Heart left ventricle (tissue), 16 donors: ENCODE measurements at places on chromosomes 12 and 14. TPM values are rescaled to one million over a fixed set of nuclear protein-coding genes. Genes with fewer than 3 reads are reported as not detected.
A peak's percentile ranks its signal among the peaks of the same experiment; 100 is the strongest.

- H3K36me3 ChIP-seq = no peaks in the 10 kb centered on the region
- peak overlapping the region; percentile 59 for H3K27ac ChIP-seq
- no peaks in the 10 kb centered on the region for H3K4me1 ChIP-seq
- H3K27me3 ChIP-seq = no peaks in the 10 kb centered on the region
- H3K4me3 ChIP-seq = no peak overlapping the region
These were observed 876 bp downstream of the LUM start for GRCh38 chr12:91110311-91110924.

GRCh38 chr14:65079768-65080167 lies 22.5 kb downstream of the MAX start:
- peaks cover 63% of the 10 kb centered on the region for H3K4me1 ChIP-seq
- no peaks in the 10 kb centered on the region for H3K27me3 ChIP-seq
- peak overlapping the region; percentile 39 for H3K27ac ChIP-seq
- no peak overlapping the region for H3K4me3 ChIP-seq
- H3K36me3 ChIP-seq = peaks cover 15% of the 10 kb centered on the region

DNA sequence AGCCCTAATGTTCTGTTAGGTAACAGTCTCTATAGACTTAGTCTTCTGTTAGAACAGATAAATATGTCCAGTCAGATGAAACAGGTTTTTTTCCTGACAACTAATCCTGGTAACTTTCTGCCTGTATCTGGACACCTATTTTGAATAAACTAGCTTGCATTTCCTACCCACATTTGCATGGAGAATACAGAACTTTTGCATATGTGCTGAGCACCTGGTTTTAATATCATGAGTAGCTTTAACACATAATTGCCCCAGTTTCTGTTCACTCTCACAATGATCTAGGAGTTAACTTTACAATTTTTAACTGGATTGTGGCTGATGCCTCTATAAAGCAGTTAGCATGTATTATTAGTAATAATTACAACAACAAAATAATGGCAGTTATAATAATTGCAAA lies 111.7 kb downstream of the KTN1 start:
- H3K36me3 ChIP-seq = no peaks in the 10 kb centered on the region
- H3K27me3 ChIP-seq = no peaks in the 10 kb centered on the region
- no peak overlapping the region for H3K4me3 ChIP-seq
- no peaks in the 10 kb centered on the region for H3K4me1 ChIP-seq

DNA sequence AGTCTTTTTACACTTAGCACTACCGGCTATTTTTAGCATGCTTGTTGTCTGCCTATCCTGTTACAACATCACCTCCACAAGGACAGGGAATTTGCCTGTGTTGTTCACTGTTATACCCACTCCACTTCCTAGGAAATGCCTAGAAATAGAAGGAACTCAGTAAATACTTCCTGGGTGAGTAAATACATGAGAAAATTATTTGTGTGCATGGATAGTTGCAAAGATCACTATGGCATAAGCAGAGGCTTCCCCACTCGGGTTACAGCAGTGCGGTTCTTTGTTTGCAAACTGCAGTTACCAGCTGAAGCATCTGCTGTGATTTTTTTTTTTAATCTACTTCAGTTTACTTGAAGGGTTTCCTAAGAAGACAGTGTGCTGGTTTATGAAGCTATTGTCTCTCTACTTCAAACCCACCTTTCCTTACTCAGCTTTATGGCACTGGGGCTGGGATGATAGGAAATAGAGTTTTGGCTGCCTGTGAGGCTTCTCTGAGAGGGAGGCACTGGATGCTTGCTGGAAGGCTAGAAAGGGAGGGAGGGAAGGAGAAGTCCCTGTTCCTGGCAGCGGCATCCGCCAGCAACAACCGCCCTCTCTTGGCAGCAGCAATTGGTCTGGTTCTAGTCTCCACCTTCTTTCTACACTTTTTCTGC lies 29.0 kb downstream of the PDE6H start:
- H3K4me1 ChIP-seq = peaks cover 13% of the 10 kb centered on the region
- no peaks in the 10 kb centered on the region for H3K36me3 ChIP-seq
- no peak overlapping the region for H3K27ac ChIP-seq

DNA sequence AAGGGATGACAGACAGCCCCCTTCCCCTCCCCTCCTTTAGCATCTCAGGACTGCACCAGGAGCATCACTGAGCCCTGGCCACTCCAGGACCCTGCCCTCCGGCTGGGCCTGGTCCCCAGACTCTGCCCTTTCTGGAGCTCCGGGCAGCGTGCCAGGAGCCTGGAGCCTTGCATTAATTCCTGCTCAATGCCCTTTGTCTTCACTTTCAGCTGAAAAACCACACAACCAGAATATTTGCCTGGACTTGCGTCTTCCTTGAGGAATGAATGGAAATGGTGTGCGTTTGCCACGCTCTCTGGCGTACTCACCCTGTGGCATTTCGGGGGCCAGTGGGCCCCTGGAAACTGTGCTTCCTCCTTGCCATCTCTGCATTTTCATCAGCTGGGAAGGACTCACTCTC lies 8.5 kb upstream of the RFLNA start:
- H3K36me3 ChIP-seq = no peaks in the 10 kb centered on the region
- peaks cover 10% of the 10 kb centered on the region for H3K4me1 ChIP-seq
- no peak for DNase-seq
- H3K27ac ChIP-seq = no peak overlapping the region
- no peak overlapping the region for H3K4me3 ChIP-seq

GRCh38 chr12:24480766-24481449 lies 468.0 kb downstream of the BCAT1 start:
- no peaks in the 10 kb centered on the region for H3K4me1 ChIP-seq
- H3K27me3 ChIP-seq = no peaks in the 10 kb centered on the region
- H3K36me3 ChIP-seq = no peaks in the 10 kb centered on the region
- H3K4me3 ChIP-seq = no peak overlapping the region
- H3K27ac ChIP-seq = no peak overlapping the region
- no peak for DNase-seq

GRCh38 chr14:68779761-68780323 lies 13.0 kb downstream of the ZFP36L1 start:
- no peaks in the 10 kb centered on the region for H3K36me3 ChIP-seq
- no peak overlapping the region for H3K4me3 ChIP-seq
- H3K27ac ChIP-seq = peak overlapping the region; percentile 38

DNA sequence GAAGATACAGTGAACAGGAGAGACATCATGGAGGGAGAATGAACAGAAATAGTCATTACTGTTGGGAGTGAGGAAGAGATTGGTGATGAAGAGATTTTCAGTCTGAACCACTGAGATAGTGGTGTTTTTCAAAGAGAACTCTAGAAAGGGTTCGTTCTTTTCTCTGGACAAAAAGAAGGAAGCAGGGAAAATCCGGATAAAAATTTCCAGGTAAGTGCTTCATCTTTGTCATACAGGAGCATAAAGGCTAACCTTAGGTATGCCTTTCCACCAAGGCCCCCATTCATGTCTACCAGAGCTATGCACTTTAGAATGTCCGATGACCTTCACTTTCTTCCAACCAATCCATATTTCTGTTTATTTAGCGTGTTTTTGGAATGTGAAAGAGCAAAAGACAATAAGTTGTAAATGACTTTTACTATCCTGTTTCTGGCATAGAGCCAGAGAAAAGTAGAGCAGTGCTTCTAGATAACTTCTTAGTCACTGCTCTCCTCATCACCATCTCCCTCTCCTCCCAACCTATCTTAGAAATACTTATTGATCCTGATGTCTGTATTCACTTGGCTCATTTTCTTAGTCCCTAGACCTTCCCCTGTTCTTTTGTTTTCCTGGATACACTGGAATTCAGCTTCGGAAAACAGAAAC lies 116.5 kb downstream of the TTC6 start:
- no peaks in the 10 kb centered on the region for H3K36me3 ChIP-seq
- no peak overlapping the region for H3K4me3 ChIP-seq
- DNase-seq = no peak
- H3K4me1 ChIP-seq = no peaks in the 10 kb centered on the region
- H3K27ac ChIP-seq = no peak overlapping the region

- H3K4me3 ChIP-seq = no peak overlapping the region
- peaks cover 13% of the 10 kb centered on the region for H3K4me1 ChIP-seq
These were observed 2.7 kb upstream of the TC2N start for GRCh38 chr14:91870001-91870400.

GRCh38 chr12:114406984-114407841 lies 1.3 kb upstream of the TBX5 start:
- peak overlapping the region; percentile 93 for H3K27ac ChIP-seq
- DNase-seq = no peak
- H3K4me3 ChIP-seq = peak overlapping the region; percentile 64
- no peaks in the 10 kb centered on the region for H3K36me3 ChIP-seq
- peaks cover 61% of the 10 kb centered on the region for H3K27me3 ChIP-seq

GRCh38 chr12:67633708-67634107 lies 14.8 kb upstream of the DYRK2 start:
- DNase-seq = peak; percentile 58
- H3K27ac ChIP-seq = no peak overlapping the region
- H3K4me1 ChIP-seq = peaks cover 7% of the 10 kb centered on the region
- H3K36me3 ChIP-seq = no peaks in the 10 kb centered on the region

DNA sequence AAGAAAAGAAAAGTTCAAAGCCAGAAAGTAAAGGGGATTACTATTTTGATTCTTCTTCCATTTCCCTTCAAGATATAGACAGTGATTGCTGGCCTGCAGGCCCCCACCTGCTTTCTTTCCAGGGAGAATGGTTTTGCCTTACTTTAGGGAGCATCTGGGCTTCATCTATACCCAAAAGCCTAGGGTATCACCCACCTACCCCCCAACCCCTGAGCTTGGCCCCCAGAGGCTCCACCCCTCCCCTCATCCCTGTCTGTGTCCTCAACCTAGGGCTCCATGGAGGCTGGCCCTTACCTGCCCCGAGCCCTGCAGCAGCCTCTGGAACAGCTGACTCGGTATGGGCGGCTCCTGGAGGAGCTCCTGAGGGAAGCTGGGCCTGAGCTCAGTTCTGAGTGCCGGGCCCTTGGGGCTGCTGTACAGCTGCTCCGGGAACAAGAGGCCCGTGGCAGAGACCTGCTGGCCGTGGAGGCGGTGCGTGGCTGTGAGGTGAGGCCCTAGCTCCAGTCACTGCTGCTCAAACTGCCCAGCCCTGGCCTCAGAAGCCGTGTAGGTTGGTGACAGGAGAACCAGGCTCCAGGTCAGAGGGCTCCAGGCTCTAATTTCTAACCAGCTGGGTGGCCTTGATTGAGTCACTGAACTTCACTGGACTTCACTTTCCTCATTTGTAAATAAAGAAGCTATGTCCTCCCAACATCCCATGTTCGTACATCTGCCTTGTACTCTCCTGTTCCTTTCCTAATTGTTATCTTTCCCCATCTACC lies 13.6 kb downstream of the ARHGEF40 start:
- H3K27me3 ChIP-seq = no peaks in the 10 kb centered on the region
- H3K4me1 ChIP-seq = peaks cover 7% of the 10 kb centered on the region
- no peak overlapping the region for H3K4me3 ChIP-seq
- H3K36me3 ChIP-seq = no peaks in the 10 kb centered on the region
- no peak overlapping the region for H3K27ac ChIP-seq

DNA sequence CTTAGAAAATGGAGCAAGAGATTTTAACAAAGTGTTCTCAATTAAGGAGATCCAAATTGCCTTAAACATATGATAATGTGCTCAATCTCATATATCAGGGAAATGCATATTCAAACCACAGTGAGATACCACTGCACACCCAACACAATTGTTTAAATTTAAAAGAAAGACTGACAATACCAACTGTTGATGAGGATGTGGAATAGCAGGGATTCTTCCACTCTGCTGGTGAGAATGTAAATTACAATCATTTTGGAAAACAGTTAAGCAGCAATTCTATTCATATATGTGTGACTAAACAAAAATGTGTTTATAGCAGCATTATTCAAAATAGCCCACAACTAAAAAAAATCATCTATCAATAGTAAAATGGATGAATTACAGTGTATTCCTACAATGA lies 144.2 kb downstream of the KICS2 start:
- no peak overlapping the region for H3K4me3 ChIP-seq
- peaks cover 12% of the 10 kb centered on the region for H3K36me3 ChIP-seq
- H3K27me3 ChIP-seq = no peaks in the 10 kb centered on the region
- no peak for DNase-seq

DNA sequence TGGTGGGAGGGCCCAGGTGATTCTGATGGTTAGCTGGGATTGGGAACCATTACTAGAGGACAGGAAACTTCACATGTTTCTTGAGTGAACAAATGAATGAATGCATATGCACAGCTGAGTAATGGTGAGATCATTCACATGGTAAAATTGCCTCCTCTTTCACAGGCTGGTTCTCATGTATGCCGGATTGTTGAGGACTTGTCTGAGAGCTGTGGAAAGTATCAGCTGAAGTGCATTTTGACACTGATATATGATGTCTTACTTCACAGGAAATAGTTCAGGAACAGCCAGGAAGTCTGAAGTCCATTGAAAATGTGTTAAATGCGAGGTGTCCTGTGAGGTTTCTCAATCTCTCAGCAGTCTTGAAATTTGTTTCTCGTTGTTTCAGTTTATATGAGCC lies 77.6 kb upstream of the DACT1 start:
- no peaks in the 10 kb centered on the region for H3K27me3 ChIP-seq
- no peak overlapping the region for H3K4me3 ChIP-seq
- DNase-seq = no peak

DNA sequence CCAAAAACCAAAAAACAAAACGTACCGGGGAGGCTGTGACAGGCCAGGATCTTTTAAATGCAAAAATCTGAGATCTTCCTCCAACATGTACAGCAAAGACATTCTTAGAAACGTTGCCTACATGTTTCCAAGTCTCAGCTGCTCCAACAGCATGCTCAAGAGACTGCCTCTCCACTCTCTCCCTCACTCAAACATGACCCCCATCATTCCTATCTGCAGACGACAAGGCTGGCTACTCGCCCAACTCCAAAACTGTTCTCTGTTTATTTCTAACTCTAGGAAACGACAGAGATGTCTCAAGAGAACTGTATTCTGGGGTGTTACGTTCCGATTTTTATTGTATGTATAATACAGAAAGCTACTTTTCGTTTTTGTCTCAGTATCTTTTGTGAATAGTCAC lies 57.5 kb upstream of the TMCC3 start:
- no peaks in the 10 kb centered on the region for H3K36me3 ChIP-seq
- H3K27ac ChIP-seq = no peak overlapping the region
- DNase-seq = peak; percentile 69
- H3K27me3 ChIP-seq = no peaks in the 10 kb centered on the region

GRCh38 chr14:93592786-93593185 lies 162.0 kb downstream of the UNC79 start:
- H3K27ac ChIP-seq = no peak overlapping the region
- no peak for DNase-seq
- no peaks in the 10 kb centered on the region for H3K36me3 ChIP-seq

DNA sequence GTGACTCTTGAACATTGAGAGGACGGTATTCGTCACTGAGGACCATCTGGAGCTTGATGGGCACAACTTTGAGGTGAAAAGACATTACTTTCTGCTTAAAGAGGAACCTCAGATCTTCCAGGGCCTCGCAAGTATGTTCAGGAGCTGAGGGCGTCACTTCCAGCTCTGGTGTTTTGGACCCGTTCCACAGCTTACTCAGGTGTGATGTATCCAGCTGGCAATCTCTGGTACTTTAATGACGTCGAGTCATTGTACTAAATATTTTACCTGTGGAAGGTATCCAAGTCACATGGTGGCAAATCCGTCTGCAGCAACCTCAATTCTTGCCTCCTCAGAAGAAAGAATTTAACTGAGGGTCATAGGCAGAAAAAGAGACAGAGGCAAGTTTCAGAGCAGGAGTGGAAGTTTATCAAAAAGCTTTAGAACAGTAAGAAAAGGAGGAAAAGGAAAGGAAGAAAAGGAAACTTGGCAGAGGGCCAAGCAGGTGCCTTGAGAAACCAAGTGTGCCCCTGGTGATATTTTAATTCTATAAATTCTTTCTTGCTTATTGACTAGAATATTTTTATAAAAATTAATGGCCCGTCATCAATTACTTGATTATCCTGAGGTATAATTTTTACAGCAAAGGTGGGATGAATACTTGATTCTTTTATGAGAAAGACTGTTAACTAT lies 250.6 kb downstream of the AEBP2 start:
- no peak overlapping the region for H3K27ac ChIP-seq
- DNase-seq = no peak

RNASE1 gene
- polyA plus RNA-seq = 199 TPM

PLEKHG7 gene
- not detected for polyA plus RNA-seq

LAG3 gene
- 0.34 TPM for polyA plus RNA-seq
